T-helper 9 cell (primary cell): ENCODE measurements at places on chromosomes 7 and 10.

DNA sequence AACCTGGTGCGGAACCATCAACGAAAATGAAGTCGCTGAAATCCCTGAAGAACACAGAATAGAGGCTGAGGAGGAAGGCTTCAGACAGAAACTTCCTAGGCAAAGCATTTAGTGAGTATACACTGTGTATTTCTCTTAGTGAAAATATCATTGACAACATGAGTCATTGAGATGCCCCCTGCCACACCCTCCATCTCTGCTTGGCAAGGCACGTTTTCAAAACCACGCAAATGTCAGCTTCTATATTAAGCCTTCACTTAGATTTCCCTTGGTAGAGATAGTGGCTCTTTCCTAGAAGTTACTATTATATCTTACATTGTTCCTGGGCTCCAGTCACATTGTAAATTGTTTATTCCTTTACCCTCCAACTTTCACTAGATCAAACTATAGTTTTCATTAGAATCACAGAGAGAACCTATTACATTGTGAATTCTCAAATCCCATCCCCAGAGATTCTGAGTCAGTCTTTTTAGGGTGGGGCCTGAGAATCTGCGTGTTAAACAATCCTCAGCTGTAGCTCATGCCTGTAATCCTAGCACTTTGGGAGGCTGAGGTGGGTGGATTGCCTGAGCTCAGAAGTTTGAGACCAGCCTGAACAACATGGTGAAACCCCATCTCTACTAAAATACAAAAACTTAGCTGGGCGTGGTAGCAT lies 4.6 kb upstream of the SKAP2 start:
- no peak for DNase-seq

- DNase-seq, result no peak
These were observed 47.7 kb upstream of the LYZL1 start for GRCh38 chr10:29240986-29241660.

GRCh38 chr7:108479118-108479517 lies 22.9 kb upstream of the NRCAM start:
- DNase-seq, result no peak

DNA sequence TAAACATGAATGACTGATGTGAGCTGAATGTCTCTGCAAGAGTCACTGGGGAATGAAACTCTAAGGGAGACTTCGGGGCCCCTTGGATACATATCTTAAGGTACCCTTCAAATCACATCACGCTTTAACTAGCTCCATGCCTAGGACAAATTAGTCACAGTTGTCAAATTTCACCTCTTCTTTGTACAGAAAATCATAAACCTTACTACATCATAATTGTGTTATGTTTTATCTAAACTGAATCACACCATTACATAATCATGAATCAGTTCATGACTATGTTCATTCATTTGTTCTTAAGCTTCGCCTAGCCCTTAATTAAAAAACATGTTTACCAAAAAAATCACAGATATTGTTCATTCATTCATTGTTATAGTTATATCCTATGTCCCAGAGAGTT lies 2.1 kb upstream of the SLC13A1 start:
- no peak for DNase-seq

GRCh38 chr10:938941-939678 lies 7.6 kb upstream of the LARP4B start:
- DNase-seq, result no peak

GRCh38 chr7:29284696-29285443 lies 90.3 kb downstream of the CHN2 start:
- no peak for DNase-seq

- DNase-seq, result no peak
These were observed 44.0 kb upstream of the COL1A2 start for GRCh38 chr7:94350734-94351133.

DNA sequence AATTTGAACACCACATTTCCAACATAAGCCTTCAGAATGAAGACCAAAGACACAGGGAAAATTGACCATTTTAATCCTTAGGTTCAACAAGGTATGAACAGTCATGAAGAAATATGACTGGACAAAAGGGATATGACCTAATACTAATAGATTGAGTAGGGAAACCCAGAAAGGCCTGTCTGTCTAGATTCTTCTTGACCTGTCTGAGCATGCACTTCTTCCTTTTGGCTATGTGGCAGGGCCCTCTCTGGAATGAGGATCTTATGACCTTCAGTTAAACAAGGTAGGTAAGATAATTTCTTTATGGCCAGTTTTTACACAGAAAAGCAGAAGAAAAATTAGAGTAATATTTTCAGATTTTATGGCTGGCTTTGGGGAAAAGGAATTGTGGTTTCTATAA lies 3.0 kb upstream of the PHYHIPL start:
- no peak for DNase-seq

DNA sequence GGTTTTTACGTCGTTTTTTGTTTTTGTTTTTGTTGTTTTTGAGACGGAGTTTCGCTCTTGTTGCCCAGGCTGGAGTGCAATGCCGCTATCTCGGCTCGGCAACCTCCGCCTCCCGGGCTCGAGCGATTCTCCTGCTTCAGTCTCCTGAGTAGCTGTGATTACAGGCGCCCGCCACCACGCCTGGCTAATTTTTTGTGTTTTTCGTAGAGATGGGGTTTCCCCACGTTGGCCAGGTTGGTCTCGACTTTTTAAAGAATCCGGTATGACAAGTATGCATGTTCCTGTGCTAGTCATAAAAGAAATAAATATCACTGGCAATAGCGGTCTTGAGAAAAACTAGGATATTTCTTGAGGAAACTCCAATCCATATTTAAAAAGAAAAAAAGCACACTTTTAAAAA lies 2.7 kb upstream of the ARL4A start:
- no peak for DNase-seq

DNA sequence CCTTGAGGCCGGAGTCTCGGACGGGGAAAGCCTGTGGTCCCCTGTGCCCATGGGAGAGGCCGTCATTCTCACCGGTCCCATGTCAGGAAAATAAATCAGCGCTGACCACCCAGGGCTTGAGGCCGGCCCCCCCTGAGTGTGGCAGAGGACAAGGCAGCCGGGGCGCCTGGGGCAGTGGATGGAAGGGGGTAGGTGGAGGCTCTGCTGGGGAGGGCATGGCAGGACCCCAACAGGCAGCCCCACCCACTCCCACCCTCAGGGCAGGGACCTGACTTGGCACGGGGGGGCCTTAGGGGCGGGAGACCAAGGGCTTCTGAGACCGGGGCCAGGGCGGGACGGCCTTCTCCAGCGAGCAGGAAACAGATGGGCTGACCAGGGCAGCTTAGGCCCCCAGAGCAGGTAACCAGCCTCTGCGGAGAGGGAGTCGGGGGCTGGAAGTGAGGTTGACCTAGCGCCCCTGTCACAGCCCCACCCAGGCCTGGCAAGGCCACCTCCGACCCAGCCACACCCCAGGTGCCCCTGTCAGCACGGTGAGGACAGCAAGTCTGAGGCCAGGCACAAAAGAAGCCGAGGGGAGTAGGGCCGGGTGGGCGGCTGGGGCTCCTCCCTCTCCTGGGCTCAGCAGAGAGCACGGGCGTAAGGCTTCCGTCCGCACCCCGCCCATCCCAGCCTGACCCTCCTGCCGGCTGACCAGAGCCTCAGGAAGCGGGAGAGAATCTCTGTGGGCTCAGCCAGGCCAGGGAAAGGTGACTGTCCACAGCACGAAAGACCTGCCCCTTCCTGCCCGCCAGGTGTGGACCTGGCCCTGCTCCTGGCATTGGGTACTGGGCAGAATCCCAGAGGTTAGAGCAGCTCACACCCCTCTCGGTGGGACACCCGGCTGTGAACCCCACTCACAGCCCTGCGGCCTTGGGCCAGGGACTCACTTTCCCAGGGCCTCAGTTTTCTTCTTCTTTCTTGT lies 87.4 kb downstream of the FOXL3 start:
- DNase-seq, result no peak

- no peak for DNase-seq
These were observed 219.3 kb downstream of the JAZF1 start for GRCh38 chr7:27961255-27961654.

DNA sequence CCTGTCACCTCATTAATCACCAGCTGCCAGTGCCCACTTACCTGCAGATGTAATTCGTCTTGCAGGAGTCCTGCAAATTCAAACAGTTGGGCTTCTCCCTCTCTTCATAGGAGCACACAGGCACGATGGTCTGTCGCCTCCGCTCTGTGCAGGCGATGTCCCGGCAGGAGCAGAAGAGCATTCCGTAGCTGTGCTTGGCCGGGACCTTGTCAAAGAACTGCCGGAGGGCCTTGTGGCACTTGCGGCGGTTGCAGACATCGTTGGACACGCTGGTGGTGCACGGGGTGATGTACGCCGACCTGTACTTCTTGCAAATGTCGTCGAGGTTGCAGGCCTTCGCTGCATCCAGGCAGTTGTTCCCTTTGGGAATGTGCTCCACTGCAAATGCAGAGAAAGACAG lies 147.8 kb downstream of the GFRA1 start:
- DNase-seq, result no peak

DNA sequence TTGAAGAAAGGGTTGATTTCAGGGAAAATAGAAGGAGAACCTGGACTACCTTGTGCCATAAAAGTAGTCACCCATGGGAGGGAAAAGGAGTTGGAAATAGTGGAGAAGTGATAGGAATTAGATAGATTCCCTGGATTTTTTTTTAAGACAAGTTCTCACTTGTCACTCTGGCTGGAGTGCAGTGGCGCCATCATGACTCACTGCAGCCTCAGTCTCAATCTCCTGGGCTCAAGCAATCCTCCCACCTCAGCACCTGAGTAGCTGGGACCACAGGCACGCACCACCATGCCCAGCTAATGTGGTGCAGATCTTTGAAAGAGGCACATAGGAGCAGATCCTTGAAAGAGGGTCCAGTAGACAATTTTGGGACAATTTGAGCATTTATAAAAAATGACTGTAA lies 9.5 kb upstream of the BLNK start:
- DNase-seq, result no peak

DNA sequence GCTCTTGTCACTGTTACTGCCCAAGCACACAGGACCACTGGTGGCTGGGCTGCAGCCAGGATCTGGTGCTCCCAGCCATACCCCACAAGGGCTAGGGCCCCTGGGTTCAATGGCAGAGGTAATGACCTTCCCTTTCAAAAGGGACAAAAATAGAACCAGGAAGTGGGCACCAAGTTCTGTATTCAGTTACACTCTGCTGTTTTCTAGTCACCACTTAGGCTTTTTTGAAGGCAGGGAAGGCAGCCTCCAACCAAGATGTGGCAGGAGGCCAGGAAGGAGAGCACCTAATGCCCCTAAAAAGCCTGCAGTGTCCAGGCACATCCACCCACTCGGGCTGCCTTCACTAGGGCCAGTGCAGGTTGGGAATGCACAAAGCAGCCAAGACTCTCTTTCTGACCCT lies 47.8 kb downstream of the NOD1 start:
- DNase-seq, result no peak

DNA sequence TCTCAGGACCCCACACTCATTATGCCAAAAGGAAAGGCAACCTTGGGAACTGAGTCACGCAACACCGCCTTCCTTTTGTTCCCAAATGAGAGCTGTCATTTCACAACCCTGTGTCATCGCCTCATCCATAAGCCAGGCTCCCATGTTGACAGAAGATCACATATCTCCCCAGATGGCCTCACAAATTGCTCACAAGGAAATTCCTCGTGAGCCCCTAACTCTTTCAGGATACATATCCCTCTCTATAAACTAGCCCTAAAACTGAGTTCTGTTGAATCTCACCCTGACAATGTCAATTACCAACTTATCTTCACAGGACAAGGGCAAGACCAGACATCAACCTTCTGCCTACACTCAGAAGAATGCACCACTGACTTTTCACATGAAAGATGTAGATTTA lies 22.6 kb downstream of the CCDC3 start:
- DNase-seq, result no peak
